ENCODE measurements at places on chromosomes 12 and 14.
A peak's percentile ranks its signal among the peaks of the same experiment; 100 is the strongest.

GRCh38 chr12:508795-509194, 49.1 kb downstream of the B4GALNT3 start:
- no peak overlapping the region for H3K27ac ChIP-seq
- no peaks in the 10 kb centered on the region for H3K36me3 ChIP-seq
- no peak for DNase-seq
- H3K4me3 ChIP-seq = no peak overlapping the region
- no peaks in the 10 kb centered on the region for H3K27me3 ChIP-seq
- peaks cover 14% of the 10 kb centered on the region for H3K4me1 ChIP-seq

DNA sequence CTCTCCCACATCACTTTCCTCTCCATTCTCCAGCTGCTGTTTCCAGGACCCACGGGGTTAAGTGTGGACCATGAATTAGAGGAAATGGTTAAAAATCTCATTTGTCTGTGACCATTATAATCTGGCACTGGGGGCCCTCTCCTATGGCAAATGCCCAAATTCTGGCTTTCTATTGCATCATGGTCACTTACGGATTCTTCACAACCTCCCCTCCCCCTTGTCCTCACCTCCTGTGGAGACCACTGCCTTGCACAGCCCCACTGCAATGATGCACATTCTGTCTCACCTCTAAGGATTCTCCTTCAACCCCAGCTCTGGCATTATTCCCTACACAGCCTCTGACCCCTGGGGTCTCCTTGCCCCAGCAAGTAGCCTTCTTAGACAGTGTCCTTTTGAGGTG, 18.9 kb downstream of the BCAT1 start:
- DNase-seq = no peak
- no peak overlapping the region for H3K27ac ChIP-seq

DNA sequence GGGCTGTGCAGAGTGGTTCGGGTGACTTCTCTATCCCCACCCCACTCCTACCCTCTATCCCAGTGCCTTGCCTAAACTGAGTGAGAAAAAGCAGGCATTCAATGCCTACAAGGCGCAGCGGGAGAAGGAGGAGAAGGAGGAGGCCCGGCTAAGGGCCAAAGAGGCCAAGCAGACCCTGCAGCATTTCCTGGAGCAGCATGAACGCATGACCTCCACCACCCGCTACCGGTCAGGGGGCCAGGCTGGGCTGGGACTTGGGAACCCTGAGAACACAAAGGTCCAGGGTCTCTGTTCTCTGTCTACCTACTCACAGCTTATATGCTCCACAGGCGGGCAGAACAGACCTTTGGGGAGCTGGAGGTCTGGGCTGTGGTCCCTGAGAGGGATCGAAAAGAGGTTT, 11.7 kb downstream of the PRPF40B start:
- DNase-seq = no peak
- H3K4me1 ChIP-seq = no peaks in the 10 kb centered on the region
- H3K27ac ChIP-seq = no peak overlapping the region
- peaks cover 48% of the 10 kb centered on the region for H3K36me3 ChIP-seq
- no peaks in the 10 kb centered on the region for H3K27me3 ChIP-seq
- no peak overlapping the region for H3K4me3 ChIP-seq

- no peak overlapping the region for H3K27ac ChIP-seq
- DNase-seq = no peak
- H3K4me3 ChIP-seq = no peak overlapping the region
- H3K27me3 ChIP-seq = no peaks in the 10 kb centered on the region
- H3K36me3 ChIP-seq = no peaks in the 10 kb centered on the region
Observed at GRCh38 chr14:100605230-100605629, 18.0 kb upstream of the BEGAIN start.

GRCh38 chr12:109286652-109287051, 22.4 kb downstream of the FOXN4 start:
- peaks cover 6% of the 10 kb centered on the region for H3K4me1 ChIP-seq
- no peak overlapping the region for H3K27ac ChIP-seq
- H3K4me3 ChIP-seq = no peak overlapping the region
- no peak for DNase-seq
- no peaks in the 10 kb centered on the region for H3K36me3 ChIP-seq

DNA sequence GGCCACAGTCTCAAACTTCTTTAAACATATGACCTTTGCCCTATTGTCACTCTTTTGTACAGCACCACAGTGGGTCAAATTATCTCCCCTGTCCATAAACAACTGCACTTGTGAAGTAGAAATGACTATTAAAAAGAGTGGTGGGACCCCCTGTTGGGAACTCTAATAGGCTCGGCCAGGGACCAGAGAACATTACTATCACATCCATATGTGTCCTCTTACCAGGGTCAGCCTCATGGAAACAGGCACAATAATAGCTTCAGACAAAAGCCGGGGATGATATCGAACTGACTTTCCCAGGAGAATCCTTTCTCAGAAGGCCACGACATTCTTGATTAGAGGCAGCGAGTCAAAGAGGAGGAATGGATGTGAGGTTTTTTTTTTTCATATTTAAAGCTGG, 96.6 kb downstream of the NKX2-1 start:
- H3K36me3 ChIP-seq = no peaks in the 10 kb centered on the region
- H3K27ac ChIP-seq = no peak overlapping the region
- H3K4me1 ChIP-seq = peaks cover 7% of the 10 kb centered on the region
- no peak for DNase-seq
- no peak overlapping the region for H3K4me3 ChIP-seq
- no peaks in the 10 kb centered on the region for H3K27me3 ChIP-seq

GRCh38 chr12:45966486-45966885, 23.9 kb downstream of the SCAF11 start:
- DNase-seq = no peak
- peak overlapping the region; percentile 24 for H3K4me3 ChIP-seq
- peaks cover 39% of the 10 kb centered on the region for H3K4me1 ChIP-seq
- H3K36me3 ChIP-seq = peaks cover 2% of the 10 kb centered on the region

DNA sequence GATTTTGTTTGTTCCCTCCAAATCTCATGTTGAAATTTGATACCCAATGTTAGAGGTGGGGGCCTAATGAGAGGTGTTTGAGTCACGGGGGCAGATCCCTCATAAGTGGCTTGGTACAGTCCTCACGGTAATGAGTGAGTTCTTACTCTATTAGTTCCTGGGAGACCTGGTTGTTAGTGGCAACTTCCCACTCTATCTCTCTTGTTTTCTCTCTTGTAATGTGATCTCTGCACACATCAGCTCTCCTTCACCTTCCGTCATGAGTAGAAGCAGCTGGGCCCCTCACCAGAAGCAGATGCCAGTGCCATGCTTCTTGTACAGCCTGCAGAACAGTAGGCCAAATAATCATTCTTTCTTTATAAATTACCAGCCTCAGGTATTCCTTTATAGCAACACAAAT, 29.6 kb upstream of the KCNK10 start:
- H3K36me3 ChIP-seq = no peaks in the 10 kb centered on the region
- H3K27ac ChIP-seq = no peak overlapping the region
- H3K4me1 ChIP-seq = no peaks in the 10 kb centered on the region
- no peak overlapping the region for H3K4me3 ChIP-seq

- H3K4me3 ChIP-seq = no peak overlapping the region
- H3K4me1 ChIP-seq = no peaks in the 10 kb centered on the region
- no peak overlapping the region for H3K27ac ChIP-seq
- DNase-seq = no peak
Observed at GRCh38 chr12:64240781-64241180, 18.7 kb upstream of the KICS2 start.

GRCh38 chr12:104469523-104469922, 12.8 kb downstream of the CHST11 start:
- no peaks in the 10 kb centered on the region for H3K36me3 ChIP-seq
- peaks cover 8% of the 10 kb centered on the region for H3K4me1 ChIP-seq
- no peak overlapping the region for H3K4me3 ChIP-seq
- no peak overlapping the region for H3K27ac ChIP-seq

DNA sequence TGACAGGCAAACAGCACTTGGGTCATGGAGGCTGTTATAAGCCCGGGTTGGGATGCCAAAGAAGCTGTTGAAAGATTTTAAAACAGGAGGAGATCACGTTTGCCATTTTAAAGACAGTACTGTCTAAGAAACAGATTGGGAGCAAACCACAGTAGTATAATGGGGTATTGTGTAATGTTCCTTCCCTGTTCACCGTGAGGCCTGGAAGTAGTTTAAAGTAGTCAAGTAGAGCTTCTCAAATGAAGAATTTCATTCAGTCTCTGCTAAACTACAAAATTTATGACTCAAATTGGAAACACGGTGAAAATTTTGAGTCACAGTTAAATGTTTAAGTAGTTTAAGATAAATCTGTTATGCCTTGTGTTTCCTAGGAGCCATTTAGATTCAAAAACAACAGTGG, 35.8 kb downstream of the ATP2A2 start:
- H3K27me3 ChIP-seq = no peaks in the 10 kb centered on the region
- H3K27ac ChIP-seq = peak overlapping the region; percentile 59
- DNase-seq = no peak
- peaks cover 3% of the 10 kb centered on the region for H3K36me3 ChIP-seq
- peaks cover 50% of the 10 kb centered on the region for H3K4me1 ChIP-seq

DNA sequence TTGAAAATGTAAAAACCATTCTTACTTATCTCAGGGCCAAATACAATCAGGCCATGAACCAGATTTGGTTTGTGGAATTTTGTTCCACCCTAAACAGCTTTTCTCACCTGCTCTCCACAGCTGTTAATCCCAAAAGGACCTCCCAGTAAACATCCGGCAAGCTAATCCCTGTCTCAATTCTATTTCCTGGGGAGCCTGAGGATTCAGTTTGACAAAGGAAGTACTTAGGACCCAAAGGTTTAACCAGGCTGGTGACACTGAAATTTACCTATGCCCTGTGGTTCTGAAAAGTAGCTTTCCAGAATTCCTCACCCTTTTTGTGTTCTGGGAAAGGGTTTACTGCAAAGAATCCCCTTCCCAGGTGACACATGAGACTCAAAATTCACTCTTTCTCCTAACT, 15.0 kb downstream of the CAPZA3 start:
- H3K36me3 ChIP-seq = no peaks in the 10 kb centered on the region
- no peak overlapping the region for H3K4me3 ChIP-seq
- no peak overlapping the region for H3K27ac ChIP-seq
- no peaks in the 10 kb centered on the region for H3K27me3 ChIP-seq
- DNase-seq = no peak
- H3K4me1 ChIP-seq = no peaks in the 10 kb centered on the region

- H3K27me3 ChIP-seq = no peaks in the 10 kb centered on the region
- H3K27ac ChIP-seq = no peak overlapping the region
- DNase-seq = no peak
- H3K4me3 ChIP-seq = no peak overlapping the region
Observed at GRCh38 chr12:108921946-108922345, 42.1 kb downstream of the DAO start.

DNA sequence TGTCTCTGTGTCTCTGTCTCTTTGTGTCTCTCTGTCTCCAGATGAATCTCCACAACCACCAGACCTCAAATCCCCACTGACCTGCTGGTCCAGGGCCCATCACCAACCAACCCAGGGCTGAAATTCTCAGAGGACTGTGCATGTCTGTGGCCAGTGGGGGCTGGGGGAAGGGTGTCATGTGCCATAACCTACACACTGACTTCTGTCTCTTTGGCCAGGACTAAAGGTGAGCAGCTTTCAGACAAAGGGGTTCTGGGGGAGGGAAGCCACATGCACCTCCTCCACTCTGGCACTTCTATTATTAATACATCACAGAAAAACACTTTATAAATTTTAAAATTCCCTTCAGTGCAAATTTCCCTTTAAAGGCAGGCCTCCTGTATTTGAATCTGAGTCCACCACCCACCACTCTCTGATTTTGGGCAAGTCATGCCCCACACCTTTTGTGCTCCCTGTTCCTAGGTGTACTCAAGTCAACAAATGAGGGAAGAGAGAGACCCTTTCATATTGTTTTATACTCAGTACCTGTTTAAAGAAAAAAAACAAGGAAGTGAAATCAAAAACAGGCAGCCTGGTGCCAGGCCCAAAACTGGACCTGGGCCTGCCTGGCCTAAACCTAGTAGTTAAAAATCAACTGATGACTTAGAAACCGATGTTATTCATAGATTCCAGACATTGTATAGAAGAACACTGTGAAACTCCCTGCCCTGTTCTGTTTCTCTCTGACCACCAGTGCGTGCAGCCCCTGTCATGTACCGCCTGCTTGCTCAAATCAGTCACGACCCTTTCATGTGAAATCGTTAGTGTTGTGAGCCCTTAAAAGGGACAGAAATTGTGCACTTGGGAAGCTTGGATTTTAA, 80.2 kb downstream of the TUNAR start:
- no peaks in the 10 kb centered on the region for H3K36me3 ChIP-seq
- H3K4me3 ChIP-seq = no peak overlapping the region
- no peaks in the 10 kb centered on the region for H3K27me3 ChIP-seq
- no peak for DNase-seq

DNA sequence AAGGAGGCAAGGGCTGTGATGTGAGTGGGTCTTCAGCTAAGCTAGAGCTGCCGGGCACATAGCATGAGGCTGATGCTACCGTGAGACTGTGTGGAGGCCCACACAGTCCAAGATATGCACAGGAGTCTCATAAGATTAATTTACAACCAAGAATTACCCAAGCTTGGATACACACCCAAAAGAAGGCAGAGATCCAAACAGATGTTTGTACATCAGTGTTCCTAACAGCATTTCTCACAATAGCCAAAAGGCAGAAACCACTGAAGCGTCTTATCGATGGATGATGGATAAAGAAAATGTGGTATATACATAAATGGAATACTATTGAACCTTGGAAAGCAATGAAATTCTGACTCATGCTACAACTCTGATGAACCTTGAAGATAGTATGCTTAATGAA, 40.8 kb upstream of the RIC8B start:
- no peak overlapping the region for H3K4me3 ChIP-seq
- H3K36me3 ChIP-seq = no peaks in the 10 kb centered on the region
- H3K4me1 ChIP-seq = no peaks in the 10 kb centered on the region
- no peak for DNase-seq
- H3K27me3 ChIP-seq = no peaks in the 10 kb centered on the region

DNA sequence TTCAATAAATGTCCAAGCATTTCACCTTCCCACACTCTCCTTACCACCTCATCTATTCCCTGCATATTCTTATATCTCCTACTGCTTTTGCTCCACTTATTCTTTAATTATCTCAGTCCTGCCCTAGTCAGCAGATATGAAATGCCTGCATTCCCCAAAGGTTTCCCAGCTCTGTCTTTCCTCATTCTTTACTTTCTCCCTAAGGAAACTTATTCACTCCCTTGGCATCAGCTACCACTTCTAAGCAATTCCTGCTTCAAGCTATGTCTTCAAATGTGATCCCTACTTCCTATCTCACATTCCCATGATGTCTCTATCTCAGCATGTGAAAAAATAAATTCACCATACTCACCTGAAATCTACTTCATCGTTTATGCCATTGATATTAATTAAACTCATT, 111.8 kb downstream of the CAPZA3 start:
- H3K4me1 ChIP-seq = no peaks in the 10 kb centered on the region
- no peak overlapping the region for H3K27ac ChIP-seq
- DNase-seq = no peak
- no peaks in the 10 kb centered on the region for H3K27me3 ChIP-seq
- H3K4me3 ChIP-seq = no peak overlapping the region

Measured in thoracic aorta (tissue), 2 donors.